ENCODE measurements at places on chromosomes 2 and 18.

GRCh38 chr2:85340034-85340892, 12.5 kb upstream of the TGOLN2 start:
- no peak for DNase-seq

- DNase-seq: no peak
Measured at GRCh38 chr2:9889812-9890261, 46.6 kb downstream of the TAF1B start.

GRCh38 chr2:201883606-201884369, 77.5 kb downstream of the CDK15 start:
- no peak for DNase-seq

GRCh38 chr18:40577239-40577980, 1377.6 kb upstream of the PIK3C3 start:
- no peak for DNase-seq

DNA sequence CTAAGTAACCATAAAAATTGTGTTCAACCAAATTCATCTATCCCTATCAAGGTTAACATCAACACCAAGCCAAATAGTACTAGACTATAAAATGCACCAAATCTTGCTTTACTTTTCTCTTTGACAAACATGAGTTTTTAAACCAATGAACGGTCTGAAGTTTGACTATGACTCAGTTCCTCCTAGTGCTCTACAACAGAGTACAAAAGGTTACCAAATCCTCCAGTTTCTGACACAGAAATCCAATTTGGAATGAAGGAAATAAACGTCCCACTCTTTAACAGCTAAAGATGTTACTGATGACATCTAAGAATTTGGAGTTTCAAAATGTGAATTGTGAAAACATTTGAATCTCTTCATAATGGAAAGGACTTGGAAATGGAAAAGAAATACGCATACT, 11.8 kb upstream of the ACVR1 start:
- DNase-seq: no peak

DNA sequence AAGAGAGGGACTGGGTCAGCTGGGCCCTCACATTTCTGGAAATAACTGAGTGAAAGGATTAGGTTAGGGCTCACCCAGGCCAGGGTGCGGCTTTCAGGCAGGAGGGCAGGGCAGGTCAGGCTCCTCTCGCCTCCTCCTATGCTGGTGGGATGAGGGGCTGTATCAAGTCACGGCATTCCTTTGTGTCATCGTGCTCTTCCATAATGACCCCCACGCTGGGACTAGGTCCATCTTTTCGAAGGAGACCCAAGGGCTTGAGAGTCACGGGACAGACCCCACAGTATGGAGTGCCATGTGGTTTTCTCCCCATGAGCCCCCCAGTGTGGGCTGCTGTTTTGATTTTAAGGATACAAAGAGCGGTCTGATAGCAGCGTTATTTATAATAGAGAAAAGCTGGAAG, 137.8 kb upstream of the COPS8 start:
- no peak for DNase-seq

DNA sequence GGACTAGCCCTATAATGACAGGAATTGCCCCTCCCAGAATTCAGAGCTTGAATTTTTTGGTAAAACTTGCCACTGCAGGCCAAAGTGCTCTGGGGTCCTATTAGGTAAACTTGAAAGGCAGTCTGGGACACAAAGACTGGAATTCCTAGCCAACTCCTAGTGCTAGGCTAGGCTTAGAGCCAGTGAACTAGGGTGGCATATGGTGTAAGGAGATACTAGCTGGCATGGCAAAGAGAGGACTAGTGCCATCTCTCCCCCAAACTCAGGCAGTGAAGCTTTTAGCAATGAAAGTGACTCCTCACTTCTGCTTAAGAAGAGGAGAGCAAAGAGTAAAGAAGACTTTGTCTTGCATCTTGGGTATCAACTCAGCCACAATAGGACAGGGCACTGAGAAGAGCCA, 410.5 kb upstream of the CNTNAP5 start:
- DNase-seq: no peak

DNA sequence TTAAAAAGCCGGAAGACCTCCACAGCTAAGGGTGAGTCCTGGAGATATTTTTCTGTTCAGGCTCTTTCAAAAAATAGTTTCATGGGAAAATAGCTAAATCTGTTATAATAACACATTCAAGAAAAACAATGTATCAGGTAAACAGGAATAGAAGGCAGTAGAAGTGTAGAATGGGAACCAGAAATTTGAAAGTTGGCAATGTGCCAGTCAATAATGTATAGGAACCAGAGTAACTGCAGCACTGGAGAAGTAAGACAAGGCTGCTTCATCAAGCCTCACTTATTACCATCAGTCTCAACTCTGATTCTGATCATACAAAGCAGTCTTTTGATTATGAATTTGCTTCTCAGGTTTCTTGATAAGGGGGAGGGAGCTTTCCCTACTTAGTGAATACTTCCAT, 81.4 kb upstream of the VRK2 start:
- no peak for DNase-seq

DNA sequence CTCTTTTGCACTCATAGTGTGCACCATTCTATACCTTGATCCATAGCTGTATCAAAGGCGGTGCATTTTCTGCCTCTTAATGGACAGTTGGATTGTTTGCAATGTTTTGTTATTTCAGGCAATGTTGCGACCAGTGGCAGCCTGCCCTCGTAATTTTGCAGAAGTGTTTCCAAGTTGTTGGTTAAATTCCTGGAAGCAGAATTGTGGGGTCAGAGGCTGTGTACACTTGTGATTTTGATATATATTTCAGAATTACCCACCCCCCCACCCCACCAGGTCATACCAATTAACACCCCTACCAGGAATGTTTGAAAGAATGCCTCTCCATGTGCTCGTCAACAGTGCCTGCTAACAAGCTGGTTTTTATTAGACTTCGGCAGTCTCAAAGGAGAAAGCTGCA, 32.4 kb upstream of the IL1R1 start:
- DNase-seq: no peak

DNA sequence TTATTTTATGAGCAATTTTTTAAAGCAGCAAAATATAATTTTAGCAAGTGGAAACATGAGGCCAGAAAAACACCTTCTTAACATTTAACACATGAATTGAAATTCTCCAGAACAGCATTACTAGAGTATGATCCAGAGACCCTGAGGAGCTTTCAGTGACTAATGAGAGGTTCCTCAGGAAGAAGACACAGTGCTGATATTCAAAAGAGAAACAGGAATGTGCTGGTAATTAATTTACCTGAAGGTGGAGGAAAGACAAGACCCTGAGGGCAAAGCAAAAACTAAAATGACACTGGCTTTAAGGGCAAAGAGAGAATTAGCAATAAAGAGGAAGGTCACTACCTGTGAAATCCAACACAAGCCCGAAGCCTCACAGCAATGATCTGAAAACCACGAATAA, 97.0 kb downstream of the CDH2 start:
- DNase-seq: no peak

- no peak for DNase-seq
Measured at GRCh38 chr2:58922245-58922644, 681.1 kb upstream of the FANCL start.

- no peak for DNase-seq
Measured at GRCh38 chr2:9294764-9295163, 88.2 kb downstream of the ASAP2 start.

- no peak for DNase-seq
Measured at GRCh38 chr2:107669335-107669734, 157.4 kb upstream of the RGPD4 start.

DNA sequence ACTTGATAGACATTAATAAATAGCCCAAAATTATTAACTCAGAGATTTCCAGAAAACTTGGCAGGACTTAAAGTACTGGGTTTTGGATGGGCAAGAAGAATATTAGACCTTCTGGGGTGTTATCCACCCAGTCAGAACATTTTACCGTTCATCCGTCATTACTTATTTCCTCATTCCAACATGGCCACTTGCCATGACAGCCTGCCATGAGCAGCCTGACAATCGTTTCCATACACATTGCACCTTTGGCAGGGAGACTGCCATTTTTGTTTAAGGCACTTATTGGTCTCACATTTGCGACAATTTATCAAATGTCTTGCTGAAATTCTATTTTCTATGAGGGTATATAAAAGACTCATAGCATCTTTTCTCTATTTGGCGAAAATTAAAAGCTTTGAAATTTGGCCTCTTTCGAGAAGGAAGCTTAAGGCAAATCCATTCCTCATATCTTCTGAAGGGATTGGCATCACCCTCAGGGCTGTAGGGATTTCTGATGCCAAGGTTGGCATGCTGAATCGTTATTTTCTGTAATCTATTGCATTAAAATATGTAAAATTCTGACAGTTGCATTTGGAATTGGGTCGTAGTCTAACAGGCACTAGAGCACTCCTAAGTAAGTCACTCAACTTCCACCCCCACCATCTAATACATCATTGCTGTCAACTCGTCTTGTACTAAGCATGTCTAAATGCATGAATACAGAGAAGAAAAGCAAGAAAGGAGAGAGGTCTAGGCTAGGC, 406.3 kb upstream of the PIK3C3 start:
- no peak for DNase-seq

DNA sequence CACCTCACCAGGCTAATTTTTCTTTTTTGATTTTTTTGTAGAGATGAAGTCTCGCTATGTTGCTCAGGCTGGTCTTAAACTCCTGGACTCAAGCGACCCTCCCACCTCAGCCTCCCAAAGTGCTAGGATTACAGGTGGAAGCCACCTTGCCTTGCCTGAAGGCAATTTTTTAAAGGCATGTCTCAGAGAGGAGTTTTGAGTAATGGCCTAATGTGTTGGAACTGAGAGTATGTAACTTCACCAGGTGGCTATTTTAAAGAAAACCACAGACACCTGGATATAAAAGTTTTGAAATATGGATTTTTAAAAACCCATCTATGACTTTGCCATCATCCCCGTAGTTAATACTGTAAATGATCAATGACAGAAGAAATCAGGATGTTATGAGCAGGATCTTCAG, 119.8 kb upstream of the ATP8B1 start:
- no peak for DNase-seq

DNA sequence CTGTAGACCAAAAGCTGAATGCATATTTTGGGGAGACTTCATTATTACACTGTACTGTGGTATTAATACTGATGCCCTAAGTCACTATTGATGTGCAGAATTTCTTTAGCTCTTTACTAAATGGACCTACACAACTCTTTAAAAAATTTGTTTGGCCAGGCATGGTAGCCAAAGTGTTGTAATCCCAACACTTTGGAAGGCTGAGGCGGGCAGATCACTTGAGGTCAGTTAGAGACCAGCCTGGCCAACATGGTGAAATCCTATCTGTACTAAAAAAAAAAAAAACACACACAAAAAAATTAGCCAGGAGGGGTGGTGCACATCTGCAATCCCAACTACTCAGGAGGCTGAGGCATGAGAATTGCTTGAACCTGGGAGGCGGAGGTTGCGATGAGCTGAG, 6.4 kb downstream of the TMEM182 start:
- DNase-seq: no peak

DNA sequence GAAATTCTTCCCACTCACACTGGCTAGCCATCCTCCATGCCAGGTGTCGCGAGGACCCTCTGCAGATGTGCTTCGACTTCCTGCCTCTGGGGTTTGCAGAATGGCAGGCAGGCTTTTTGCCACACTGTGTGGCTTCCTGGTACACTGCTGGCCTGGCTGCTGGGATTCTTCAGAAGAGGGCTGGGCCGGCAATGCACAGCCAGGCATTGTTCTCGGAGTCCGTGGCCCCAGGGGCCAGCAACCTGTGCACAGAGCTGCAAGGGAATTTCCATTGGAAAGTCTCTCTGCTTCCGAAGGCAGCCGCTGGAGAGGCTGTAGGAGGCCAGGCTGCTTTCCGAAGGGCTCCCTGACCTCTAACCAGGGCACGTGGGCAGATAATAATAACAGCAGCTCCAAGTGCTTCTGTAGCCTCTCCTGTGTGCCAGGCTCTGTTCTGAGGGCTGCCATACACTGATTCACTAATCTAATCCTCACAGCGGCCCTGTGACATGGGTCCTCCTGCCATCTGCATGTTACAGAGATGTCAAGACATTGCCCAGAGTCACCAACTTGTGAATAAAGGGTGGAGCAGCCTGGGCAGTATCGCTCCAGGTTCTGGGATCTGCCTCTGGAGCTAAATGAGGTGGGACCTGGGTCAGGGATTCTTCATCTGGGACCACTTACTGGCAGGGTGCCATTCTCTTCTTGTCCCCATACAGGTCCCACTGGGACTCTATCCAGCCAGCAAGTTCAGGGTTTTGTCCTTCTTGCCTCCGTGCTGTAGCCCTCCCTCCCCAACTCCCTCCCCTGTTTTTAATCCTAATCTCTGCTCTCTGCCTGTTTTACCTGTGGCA, 5.0 kb downstream of the LDLRAD4 start:
- DNase-seq: no peak

DNA sequence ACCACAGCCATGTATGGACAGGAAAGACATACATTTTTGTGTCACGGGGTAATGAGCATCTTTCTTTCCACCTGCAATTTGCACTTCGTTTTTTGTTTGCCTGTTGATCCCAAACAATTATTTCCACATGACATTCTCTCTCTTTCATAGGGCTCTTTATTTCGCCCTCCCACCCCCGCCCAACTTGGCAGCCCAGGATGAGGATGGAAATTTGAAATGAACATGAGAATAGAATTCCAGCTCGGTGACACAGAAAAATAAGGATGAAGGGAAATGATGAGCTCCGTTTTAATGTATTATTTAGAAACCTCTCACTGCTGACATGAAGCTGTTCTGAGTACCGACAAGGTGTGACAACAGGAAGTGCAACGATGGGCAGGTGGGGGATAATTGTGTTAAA, 443.3 kb downstream of the SOCS6 start:
- DNase-seq: no peak

- no peak for DNase-seq
Measured at GRCh38 chr2:150513647-150514046, 26.2 kb upstream of the RND3 start.

DNA sequence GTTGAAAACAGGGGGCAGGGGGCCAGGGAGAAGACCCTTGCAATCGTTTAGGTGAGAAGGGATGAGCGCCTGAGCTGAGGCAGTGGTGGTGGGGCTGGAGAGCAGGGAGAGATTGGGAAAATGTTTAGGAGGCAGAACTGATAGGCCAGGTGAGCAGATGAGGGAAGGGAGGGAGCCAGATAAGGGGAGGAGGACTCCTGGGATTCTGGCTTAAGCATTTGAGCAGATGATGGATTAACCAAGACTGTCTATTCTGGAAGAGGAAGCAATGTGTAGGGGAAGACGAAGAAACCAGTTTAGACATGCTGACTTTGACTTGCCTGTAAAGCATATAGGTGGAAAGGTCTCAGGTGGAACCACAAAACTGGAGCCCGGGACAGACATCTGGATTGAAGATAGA, 49.9 kb upstream of the ASPRV1 start:
- no peak for DNase-seq

- no peak for DNase-seq
Measured at GRCh38 chr2:130374587-130375290, 18.9 kb downstream of the PTPN18 start.

DNA sequence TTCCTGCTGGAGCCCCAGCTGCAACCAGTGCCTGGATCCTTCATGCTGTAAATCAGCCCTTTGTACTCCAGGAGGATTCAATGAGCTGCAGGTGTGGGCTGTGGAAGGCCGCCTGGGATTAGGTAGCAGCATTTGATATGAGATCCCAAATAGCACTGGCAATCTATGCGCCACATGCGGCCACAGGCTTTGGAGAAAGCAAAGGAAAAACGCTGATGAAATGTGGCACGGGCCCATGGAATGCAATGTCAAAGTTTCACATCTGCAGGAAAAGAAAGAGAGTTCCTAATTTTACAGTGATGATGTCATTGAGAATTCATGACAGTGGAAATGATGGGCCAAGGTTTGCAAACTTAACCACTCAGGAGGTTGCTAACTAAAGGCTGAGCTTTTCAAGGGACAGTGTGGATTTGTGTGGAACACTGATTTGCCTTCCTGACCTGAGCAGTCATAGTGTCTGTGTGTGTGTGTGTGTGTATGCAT, 216.4 kb upstream of the OSR1 start:
- no peak for DNase-seq

GRCh38 chr18:71116535-71116934, 827.7 kb downstream of the SOCS6 start:
- DNase-seq: no peak

Data from T follicular helper cell (primary cell).